ENCODE measurements at places on chromosomes 4 and X.

- DNase-seq: no peak
These were observed 132.6 kb downstream of the ADGRL3 start for GRCh38 chr4:61332693-61333092.

DNA sequence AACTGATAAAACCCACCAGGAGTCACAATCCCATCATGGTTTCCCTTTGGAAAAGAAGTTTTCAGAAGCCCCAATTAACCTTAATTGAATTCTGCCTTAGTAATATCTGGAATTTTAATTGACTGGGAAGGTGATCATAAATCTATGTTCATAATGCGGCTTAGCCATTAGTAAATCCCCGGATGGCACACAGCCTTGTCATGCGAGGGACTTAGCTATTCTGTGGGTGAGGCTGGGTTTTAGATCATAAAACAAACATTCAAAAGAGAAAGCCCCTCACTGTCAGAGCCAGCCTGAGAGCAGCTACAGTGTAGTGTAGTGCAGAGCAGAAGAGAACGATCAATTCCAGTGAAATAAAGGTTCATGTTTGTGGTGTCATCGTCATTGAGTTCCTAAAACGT lies 124.0 kb upstream of the NOCT start:
- DNase-seq: no peak

DNA sequence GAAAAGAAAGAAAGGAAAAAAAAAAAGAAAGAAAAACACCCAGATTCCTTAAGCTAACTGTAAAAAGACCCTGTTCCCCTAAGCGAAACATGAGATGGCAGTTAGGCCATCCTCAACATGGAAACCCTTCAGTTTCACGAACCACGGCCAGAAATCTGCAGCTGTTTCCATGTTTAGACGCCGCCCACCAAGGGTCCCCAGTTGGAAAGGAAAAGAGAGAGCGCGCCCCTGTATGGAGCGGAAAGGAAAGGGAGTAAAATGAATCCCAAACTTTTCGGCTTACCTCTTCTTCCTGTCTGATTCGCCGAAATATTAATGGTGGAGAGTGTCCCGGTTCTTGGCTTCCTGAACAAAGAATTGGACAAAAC lies 38.3 kb downstream of the MGARP start:
- no peak for DNase-seq

GRCh38 chrX:16839219-16839851 lies 30.8 kb downstream of the RBBP7 start:
- DNase-seq: no peak

DNA sequence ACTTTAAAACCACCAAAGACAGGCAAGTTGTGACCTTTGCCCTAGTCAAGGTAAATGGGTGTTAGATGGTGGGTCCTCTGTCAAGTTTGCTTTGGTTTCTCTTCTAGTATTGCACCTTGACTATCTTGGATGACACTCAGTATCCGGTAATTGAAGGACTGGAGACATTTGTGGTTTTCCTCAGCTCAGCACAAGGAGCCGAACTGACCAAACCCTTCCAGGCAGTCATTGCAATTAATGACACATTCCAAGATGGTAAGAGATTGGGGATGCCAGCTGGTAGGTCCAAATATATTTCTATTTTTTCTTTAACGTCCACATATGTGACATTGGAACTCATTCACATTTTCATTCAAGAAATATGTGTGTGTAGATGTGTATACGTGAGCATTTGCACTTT lies 69.3 kb upstream of the ANXA3 start:
- no peak for DNase-seq

DNA sequence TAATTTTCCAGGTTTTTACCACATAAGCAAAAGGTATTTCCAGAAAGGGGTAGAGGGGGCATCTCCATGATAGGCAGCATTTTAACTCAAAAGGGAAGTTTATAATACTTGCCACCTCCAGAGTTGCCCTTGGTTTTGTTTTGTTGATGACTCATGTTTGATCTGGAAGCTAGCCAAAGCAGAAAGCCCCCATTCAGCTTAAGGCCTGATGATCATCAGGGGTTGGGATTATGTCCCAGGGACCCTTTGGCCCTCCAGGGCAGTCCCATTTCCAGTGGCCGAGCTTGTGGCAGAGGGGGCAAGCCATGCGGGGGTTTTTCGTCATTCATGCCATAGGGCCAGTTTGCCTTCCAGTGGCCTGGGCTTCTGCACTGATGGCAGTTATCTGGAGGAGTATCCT lies 143.0 kb upstream of the PLAC1 start:
- DNase-seq: no peak

GRCh38 chr4:55345054-55345453 lies 988 bp upstream of the SRD5A3 start:
- no peak for DNase-seq

DNA sequence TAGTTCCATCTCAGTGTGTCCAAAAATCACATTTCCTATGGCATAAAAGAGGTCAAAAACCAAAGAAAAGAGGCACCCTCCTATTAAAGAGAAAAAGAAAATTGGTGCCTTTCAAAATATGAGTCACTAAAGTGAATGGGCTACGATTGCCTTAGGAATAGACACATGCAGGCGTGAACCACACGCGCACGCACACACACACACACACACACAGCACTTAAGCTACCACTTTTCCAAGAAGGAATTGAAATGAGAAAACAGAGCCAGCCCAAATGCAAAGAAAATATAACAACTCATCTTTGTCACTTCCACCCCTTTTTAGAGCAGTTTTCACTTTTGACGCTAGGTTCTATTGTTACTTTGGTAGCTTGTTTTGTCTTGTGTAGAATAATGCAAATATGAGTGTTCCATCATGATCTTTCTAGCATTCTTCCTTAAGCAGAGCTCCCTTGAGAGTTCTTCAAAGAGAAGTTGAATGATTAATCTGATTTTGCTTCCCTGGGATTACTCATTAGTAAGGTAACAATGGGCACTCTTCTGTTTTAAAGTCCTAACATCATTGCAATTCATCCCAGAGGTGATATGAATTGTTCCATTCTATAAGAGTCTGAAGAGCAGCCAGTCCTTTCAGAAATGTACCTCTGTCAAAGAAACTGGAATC lies 239.2 kb upstream of the GNPDA2 start:
- no peak for DNase-seq

- DNase-seq: no peak
These were observed 84.5 kb upstream of the MAML3 start for GRCh38 chr4:140238351-140239056.

- no peak for DNase-seq
These were observed 227.3 kb upstream of the ZC4H2 start for GRCh38 chrX:65203545-65203944.

GRCh38 chr4:61485056-61485455 lies 284.9 kb downstream of the ADGRL3 start:
- no peak for DNase-seq

DNA sequence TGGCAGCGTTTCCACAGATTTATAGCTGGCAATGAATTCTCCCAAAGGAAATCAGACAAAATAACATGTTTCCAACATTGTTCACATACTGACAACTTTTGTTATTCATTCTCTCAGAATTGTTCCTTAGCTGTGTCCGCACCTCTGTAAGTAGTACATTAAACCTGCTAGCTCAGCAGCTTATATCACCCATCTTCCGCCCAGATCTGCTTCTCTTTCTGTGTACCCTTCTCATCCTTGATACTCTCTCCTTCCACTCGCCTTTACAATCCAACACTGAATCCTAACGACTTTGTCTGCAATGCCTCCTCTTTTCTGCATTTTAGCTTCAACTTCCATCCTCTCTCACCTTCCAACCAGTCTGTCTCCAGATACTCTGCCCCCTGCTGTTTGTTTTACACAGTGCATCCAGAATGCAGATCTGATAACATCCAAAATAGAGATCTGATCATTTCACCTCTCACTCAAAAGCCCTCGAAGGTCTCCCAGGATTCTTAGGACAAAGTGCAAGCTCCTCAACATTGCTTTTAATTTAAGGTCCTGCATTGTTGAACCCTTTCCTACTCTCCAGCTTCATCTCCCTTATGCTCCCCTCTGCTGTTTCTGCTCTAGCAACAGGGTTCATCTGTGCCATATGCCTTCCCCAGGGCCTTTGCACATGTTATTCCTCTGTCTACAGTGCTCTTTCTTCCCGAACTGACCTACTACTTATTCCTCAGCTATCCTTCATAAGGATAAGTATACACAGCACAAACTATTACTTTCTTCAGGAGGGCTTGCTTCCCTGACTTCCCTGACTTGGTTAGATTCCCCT lies 67.3 kb upstream of the VBP1 start:
- no peak for DNase-seq

GRCh38 chr4:183617075-183617474 lies 41.9 kb downstream of the RWDD4 start:
- no peak for DNase-seq

DNA sequence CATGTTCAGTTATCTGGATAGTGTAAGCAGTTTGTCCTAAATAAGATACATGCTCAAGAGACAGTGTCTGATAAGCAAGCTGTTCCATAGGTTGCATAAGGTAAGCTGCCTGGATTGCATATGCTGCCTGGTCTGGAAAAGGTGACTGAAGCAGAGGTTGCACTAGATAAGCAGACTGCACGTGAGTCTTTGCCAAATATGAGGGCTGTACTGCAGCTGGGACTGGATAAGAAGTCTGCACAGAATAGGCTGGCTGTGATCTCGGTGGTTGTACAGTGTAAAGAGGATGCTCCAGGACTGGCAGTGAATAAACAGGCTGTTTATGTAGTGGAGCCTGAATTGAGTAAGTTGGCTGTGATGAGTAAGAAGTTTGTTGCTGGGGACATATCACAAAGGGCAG lies 68.9 kb downstream of the WNK3 start:
- no peak for DNase-seq

DNA sequence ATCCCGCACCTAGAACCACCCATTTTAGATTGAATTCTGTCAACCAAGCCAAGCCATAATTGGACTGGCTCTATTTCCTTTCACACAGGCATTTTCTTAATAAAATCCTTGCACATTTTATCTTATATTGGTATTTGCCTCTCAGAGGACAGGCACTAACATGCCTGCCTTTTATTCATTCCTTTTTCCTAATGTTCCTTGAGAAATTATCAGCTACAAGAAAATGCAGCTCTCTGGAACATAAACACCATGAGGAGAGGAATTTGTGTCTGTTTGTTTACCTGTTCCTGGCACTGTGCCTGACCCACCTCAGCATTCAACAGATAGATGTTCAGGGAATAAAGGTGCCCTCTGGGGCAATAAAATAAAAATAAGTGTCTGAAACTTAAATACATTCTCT lies 116.2 kb downstream of the PDHA2 start:
- DNase-seq: no peak

- DNase-seq: no peak
These were observed 73.4 kb upstream of the HGFAC start for GRCh38 chr4:3368334-3368733.

Measured in stimulated activated naive CD4-positive, alpha-beta T cell treated with Interleukin-2 at 50 U/mL for 16 hours (primary cell).